ENCODE measurements at places on chromosomes 7 and 10. TPM values are rescaled to one million over a fixed set of nuclear protein-coding genes. Genes with fewer than 3 reads are reported as not detected.

The CADPS2 gene
- 31.8 TPM for total RNA-seq

The MMD2 gene
- not detected for total RNA-seq

The POLR2J3 gene
- total RNA-seq: 1.5 TPM

DNA sequence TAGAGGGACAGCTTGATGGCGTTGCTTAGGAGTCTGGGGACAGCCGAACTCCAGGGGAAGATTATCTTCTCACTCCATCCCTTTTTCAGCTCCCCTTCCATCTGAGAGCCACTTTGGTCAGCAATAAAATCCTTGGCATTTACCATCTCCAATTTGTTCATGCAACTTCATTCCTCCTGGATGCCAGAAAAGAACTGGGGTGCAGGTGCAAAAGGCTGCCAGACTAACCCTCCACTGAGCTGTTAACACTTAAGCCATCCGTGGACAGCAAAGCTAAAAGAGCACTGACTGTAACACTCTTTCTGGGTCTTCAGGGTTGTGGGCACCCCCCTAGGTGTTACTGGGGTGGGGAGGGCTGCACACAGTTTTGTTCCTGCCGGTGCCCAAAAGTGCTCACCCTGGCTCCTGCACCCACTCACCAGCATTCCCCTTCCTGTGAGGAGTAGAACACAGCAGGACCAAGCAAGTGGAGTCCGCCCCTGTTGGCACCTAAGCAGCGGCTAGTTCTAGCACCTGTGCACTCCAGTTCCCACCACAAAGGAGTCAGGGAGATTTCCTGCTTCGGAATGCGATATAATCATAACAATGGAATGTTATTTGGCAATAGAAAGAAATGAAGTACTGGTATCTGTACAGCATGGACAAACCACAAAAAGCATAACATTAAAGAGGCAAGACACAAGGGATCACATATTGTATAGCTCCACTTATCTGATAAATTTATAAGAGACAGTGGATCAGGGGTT lies 95.1 kb downstream of the NPY start:
- DNase-seq: no peak
- no peaks in the 10 kb centered on the region for H3K36me3 ChIP-seq
- H3K27me3 ChIP-seq: no peaks in the 10 kb centered on the region
- no peak overlapping the region for H3K27ac ChIP-seq
- H3K4me1 ChIP-seq: no peaks in the 10 kb centered on the region

- no peaks in the 10 kb centered on the region for H3K36me3 ChIP-seq
- no peak overlapping the region for H3K4me3 ChIP-seq
- no peak for DNase-seq
- H3K27me3 ChIP-seq: no peaks in the 10 kb centered on the region
- H3K4me1 ChIP-seq: no peaks in the 10 kb centered on the region
Observed at GRCh38 chr10:97784200-97784810, 12.5 kb upstream of the SFRP5 start.

- H3K4me1 ChIP-seq: no peaks in the 10 kb centered on the region
- H3K4me3 ChIP-seq: no peak overlapping the region
- H3K36me3 ChIP-seq: no peaks in the 10 kb centered on the region
- H3K27ac ChIP-seq: no peak overlapping the region
Observed at GRCh38 chr10:65470986-65471385, 1454.8 kb upstream of the LRRTM3 start.

GRCh38 chr7:77687747-77688144 lies 8.5 kb upstream of the RSBN1L start:
- peaks cover 10% of the 10 kb centered on the region for H3K36me3 ChIP-seq
- DNase-seq: no peak
- H3K27me3 ChIP-seq: no peaks in the 10 kb centered on the region
- H3K4me3 ChIP-seq: no peak overlapping the region
- H3K27ac ChIP-seq: no peak overlapping the region

DNA sequence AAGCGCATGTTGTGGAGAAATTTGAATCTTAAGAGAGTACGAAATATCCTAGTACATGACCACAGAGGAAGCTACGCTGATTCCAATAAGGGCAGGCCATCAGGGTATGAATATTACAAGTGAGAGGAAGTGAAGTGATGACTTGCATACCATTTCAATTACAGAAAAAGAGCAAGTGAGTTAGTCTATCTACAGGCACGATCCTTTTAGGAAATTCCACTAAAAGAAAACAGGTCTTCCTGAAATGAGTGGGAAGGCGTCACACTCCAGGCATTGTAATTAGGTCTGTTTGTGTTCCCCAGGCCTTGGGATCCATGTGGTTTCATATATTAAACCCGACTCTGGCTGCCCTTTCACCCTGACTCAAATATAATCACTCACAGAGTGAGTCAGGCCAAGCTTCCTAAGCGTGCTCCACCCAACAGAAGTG lies 152.5 kb downstream of the SEMA3A start:
- H3K27ac ChIP-seq: no peak overlapping the region
- H3K4me1 ChIP-seq: no peaks in the 10 kb centered on the region
- H3K36me3 ChIP-seq: no peaks in the 10 kb centered on the region
- H3K27me3 ChIP-seq: no peaks in the 10 kb centered on the region
- H3K4me3 ChIP-seq: no peak overlapping the region
- DNase-seq: no peak
